ENCODE measurements at places on chromosomes 11 and 22.

GRCh38 chr22:36982136-36982535 lies 37.1 kb downstream of the TST start:
- DNase-seq = no peak

DNA sequence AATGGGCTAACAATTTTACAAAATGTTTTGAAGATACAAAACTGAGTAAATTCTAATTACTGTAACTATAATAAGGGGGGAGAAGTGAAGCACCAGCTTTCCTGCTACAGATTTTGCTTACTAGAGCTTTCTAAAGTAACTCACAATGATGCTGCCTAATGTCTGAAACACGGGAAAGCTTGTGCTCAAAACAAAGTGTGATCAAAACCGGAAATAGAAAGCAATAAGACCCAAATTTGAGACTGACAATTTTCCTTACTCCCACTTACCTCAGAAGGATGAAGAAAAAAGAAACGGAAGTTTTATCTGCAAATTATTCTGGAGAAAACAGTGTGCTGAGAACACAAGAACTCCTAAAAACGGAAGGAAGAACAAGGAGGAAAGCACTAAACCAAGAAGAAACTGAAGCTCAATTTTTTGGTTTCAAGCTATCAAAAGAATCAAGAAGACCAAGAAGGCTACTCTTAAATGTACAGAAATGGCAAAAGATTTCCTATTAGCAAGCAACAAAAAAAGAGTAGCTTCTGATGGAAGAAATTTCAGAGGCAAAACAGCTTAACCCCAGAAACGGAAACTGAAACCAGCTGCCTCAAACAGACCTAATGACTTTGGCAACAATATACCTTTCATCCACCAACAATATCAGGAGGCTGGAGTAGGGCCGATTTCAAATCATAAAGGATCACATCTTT lies 33.4 kb downstream of the AMBRA1 start:
- no peak for DNase-seq

- no peak for DNase-seq
These were observed 27.5 kb downstream of the ZBTB16 start for GRCh38 chr11:114087025-114087424.

DNA sequence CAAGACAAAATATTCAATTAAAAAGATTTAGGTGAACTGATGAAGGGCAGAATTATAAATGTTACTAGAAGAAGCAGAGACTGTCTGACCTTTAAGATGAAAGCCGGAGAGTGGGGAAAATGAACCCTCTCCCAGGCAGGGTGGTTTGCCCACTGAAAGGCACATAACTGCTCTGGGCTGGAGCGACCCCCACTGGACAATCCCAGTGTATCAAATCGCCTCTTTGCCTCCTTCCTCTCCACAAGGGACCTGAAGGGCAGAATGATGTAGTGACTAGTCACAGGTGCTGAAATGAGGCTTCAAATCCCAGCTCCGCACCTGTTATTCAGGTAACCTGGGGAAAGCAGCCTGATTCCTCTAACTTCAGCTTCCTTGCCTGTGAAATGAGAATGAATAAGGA lies 69.0 kb downstream of the EFCAB6 start:
- DNase-seq = no peak

DNA sequence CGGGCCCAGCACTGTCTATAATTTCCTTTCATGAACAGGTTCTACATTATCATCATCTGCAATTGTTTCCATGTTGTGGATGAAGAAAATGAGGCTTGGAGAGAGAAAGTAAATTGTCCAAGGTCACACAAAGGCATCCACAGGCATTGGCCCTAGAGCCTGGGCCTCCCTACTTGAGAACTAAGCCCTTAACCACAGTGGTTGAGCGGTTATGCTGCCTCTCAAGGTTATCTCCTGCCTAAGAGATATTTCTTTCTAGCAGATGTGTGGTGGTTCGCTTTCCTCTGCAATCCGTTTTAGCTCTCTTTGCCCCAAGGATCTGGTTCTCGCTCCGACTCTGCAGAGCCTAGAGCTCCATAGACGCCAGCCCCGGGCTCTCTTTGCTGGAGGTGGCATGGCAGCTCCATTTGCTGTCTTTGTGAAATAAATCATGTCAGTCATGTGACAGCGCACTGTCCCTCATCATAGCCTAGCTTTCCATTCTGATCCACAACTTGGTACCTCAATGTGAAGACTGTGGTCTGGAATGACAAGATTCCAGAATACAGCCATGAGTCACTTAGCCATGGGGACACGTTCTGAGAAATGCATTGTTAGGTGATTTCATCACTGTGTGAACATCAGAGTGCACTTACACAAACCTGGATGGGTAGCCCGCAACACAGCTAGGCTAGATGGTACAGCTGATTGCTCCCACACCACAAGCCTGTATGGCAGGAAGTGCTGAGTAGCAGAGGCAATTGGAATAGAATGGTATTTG lies 27.2 kb downstream of the RPS6KA4 start:
- no peak for DNase-seq

DNA sequence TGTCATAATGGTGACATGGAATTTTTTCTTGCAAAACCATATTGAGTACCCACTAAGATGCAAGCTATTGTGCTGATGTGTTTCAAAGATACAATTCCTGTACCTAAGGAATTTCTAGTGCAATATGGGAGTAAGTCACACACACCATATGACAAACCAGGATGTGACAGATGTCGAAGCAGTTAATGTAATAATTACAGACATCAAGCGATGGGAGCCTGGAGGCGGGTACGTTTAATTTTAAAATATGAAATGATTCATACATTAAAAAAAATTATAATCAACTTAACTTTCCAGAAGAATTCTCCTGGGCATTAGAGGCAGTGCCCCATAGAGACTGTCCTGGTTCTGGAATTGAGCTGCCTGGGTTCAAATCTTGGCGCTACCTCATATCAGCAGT lies 6.0 kb downstream of the SYCE3 start:
- no peak for DNase-seq

- DNase-seq = no peak
These were observed 37.7 kb downstream of the TCIRG1 start for GRCh38 chr11:68076371-68077042.

DNA sequence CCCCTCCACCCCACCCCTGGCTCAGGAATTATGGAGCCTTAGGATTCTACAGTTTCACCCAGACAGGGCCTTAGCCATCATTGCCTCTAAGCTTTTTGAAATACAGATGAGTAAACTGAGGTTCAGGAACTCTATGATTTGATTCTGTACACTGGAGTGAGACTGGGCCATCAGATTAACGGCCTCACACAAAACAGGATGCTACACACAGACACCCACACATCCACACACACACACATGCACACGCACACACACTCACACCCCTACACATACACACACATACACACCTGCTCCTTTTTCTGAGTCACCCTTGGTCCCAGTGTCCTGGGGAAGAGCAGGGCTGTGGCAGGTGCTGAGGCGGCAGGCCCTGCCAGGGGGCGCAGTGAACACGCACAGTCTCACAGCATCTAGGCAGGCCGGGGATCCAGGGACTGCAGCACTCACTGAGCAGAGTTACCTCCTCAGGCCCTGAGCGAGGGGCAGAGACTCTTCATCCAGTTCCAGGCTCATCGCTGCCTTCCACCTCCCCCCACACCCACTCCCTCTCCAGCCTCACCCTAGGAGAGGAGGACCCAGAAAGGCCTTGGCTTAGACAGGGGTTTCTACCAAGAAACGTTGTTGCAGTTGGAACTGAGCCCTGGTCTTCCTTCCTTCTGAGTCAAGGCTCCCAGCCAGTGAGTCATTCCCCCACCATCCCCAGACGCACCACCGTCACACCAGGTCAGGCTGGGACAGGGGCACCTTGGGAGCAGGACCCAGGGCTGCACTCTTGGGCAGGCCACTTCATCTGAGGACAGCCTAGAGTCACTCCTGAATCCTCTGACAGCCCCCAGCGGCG lies 89.8 kb upstream of the PARVA start:
- DNase-seq = no peak

- no peak for DNase-seq
These were observed 7.8 kb upstream of the ADAMTS8 start for GRCh38 chr11:130436171-130436570.

Measured in hypothalamus (tissue), 51 donors.